ENCODE measurements at places on chromosomes 11 and 22.

DNA sequence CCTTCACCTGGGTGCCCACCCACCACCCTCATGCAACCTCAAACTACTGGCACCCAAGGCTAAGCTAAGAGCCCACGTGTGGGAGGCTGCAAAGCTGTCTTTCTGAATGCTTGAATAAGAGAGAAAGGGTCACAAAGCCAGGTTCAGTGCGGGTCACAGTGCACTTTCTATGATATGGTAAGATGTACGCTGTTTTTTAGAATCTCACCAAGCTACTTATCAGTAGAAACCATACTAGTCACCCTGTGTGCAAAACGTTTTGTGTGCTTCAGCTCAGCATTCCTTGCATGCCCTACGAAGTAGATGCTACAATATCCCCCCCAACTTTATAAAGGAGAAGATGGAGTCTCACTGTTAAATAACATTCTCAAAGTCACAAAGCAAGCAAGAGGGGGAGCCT, 14.9 kb downstream of the P2RX3 start:
- no peak for DNase-seq

DNA sequence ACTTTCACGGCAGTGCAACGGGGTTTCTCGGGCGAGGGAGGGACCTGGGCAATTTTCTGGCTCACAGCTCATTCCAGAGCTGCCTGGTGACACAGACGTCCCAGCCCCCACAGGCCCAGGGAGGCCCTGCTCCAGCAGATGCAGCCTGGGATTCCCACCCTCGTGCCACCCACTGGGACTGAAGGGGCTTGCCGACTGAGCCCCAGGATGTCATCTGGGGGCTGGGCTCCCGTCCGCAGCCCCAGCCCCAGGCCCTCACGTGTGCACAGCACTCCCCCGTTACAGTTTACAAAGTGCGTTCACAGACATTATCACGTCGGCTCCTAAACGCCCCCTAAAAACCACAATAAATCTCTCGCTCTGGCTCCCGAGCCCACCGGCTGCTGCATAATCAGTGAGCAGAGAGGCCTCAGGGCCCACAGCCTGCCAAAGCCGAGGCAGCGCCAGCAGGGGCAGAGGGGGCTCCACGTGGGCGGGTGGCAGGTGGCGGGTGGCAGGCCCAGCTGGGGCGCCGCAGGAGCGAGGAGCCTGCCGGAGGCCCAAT, 76.9 kb upstream of the TCF20 start:
- DNase-seq, result no peak

DNA sequence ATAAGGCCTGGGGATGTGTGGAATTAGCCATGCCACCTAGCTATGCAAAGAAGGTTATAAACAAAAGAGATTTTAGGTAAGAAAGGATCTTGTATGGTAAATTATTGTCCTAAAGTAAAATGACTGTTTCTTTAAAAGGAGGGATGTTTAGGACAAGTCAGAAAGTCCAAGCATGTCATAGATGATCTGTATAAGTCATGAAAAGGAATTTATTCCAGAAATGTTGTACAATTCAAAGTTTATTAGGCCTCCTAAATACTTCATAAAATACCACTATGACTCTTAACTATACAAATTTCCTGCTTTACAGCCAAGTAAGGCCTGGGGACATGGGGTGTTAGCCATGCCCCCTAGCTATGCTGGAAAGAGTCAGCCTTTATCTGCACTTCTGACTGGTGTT, 22.7 kb downstream of the OR5A2 start:
- no peak for DNase-seq

DNA sequence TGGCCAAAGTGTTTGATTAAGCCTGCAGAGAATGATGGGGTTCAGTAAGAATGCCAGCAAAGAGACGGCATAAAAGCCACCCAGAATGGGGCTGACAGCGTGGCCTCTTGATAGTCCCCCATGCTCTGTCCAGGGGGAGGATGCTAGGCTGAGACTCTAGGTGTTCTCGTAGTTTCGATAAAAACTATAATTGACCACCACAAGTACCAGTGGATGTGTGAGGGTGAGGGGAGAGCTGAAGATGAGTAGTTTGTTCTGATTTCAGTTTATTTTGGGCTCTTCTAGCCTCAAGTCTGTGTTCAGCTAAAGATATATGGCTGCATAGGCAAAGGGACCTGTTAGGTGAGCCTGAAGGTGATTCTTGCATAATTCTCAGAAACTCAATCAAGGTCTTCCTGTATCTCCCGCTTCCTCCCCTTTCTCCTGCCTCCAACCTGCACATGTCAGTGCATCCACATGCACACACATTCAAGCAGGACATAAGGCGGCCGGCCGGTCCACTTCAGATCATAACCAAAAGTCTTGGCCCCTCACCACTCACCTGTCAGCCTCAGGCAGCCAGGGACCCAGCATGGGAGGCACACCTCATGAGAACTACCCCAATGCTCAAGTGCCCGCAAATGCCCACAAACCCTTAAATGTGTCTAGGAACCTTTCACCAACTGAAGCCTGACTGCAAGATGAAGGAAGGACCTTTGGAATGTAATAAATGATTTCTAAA, 31.2 kb downstream of the FLI1 start:
- DNase-seq, result no peak

DNA sequence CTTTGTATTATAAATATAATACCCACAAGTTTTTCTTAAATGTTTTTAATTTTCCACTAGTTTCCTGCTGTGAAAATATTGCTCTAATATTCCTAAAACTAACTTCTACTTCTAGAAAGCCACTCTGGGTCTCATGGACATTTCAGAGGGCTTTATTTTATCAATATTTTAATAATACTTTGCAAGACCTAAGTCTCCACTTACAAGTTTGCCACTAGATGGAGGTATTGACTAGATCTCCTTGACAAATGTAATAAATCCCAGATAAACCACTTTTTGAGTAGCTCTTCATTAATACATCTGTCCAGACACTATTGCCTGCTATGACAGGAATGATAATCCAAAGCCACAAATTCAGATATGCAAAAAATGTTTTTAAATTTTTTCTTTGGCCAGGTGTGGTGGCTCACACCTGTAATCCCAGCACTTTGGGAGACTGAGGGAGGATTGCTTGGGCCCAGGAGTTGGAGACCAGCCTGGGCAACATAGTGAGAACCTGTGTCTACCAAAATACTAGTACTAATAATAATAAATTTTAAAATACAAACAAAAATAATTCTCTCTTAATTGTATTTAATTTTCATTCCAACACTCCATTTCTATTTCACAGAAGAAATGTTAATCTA, 3.5 kb upstream of the ACAT1 start:
- no peak for DNase-seq

GRCh38 chr22:20090730-20091240, 10.7 kb downstream of the DGCR8 start:
- DNase-seq, result no peak

DNA sequence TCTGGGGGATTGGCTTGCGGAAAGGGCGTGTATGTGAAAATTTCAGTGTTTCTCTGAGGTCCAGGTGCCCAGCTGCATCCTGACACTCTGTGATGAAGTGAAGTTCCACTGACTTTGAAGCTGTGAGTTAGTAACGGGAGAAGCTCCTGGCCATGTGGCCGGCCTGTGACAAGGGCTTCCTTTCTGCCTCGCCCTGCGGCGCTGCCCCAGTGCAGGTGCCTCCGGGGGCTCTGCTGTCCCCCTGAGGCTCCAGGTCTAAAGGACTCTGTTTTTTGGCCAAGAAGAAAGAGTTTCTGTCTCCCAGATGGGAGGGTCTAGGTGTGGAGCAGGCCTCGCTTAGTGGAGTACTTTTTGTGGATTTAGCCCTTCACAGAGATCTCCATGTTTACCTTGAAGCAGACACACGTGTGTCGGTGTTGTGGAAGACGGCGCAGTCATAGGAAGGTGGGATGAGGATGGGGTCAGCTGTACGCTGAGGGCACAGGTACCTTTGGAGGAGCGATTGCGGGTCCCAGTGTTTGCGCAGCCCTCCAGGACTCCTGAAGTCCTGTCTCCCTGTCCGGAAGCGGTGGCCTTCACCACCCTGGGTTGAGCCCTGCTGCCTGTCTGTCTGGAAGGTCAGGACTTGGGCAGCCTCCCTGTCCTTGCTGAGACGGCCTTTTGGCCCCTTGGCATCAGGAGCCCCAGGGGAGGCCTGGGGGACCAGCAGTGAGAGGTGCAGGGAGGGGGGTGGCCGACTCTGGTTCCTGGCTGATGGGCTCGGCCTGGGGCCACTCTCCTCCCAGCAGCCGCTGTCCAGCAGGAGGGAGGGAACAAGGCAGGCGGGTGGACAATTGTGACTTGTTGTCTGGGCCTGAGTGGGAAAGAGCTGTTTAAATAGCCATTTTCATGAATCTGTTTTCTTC, 1249.3 kb downstream of the BRD1 start:
- no peak for DNase-seq

DNA sequence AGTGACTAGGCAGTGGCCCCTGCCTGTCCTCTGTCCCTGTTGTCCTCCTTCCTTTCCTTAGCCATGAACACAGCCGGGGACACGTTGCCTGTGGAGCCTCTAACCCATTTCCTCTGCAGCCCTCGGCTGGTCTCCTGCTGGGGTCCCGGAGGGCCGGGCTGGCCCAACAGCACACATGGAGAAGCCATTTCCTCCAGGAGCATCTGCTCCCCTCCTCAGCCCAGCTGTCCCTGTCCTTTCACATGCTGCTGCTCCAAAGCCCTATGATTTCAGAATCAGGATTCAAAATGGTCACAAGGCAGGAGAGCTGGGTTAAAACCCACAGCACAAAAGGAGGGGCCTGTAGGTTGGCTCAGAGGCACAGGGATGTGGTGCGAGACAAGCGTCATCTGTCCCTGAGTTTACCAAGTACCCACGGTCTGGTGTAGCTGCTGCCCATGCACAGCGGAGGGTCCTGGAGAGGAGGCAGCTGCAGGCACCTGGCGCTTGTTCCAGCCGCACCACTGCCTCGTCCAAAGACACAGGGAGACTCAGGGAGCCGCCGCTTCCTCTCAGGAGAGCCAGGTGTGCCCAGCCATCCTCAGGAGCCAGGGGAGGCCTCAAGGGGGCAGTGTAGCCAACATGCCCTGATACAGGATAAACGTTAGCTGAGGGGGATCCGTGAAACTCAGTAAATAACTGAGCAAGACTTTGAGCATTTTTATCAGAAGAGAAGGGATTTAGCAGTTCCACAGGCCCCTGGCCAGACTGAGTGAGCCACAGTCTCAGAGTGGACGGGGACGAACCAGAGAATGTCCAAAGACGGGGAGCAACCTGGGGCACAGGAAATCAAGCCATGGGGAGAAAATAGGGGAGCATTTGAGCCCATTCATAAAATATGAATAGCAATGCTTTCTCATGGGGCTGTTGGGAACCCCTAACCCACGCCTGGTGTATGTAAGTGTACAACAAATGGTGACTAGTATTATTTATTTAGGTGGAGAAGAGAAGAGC, 3.9 kb upstream of the VSIG10L2 start:
- no peak for DNase-seq

GRCh38 chr22:32854351-32854804, 52.9 kb downstream of the TIMP3 start:
- DNase-seq, result no peak

DNA sequence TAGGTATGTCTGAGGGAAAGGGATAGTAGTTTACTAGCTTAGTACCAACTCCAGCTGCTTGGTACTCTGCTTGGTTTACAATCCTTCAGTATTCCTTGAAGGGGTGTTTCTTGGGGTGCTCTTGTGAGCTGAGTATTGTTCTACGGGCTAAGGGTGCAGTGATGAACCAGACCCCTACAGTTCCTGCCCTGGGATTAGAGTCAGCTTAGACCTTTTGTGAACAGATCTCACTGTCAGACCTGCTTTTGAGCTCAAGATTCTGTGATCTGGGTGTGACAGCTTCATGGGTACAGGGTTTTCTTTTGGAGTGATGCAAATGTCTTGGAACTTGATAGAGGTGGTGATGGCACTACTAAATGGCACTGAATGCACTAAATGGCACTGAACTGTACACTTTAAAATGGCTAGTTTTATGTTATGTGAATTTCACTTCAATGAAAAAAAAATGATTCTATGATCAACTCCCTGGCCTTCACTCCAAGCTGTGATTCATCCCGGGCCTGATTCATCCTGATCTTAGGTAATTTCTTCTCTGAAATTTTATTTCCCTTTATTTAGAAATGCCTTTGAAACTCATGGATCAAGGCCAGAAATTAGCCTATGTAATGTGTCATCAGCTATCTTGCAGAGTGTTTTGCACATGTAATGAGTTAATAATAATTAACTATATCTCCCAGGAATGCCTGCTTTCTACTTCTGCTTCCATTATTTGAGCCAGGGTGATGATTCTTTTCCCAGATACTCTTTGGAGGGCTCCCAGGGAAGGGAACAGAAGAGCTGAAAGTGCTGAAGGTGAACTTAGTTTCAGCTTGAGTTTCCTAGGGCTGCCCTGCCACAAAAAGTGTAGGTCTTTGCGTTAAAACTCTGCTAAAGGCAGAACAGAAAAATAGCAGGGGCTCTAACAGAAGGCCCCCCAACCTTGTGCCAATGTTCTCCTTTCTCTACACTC, 87.9 kb downstream of the NCAM1 start:
- DNase-seq, result no peak

DNA sequence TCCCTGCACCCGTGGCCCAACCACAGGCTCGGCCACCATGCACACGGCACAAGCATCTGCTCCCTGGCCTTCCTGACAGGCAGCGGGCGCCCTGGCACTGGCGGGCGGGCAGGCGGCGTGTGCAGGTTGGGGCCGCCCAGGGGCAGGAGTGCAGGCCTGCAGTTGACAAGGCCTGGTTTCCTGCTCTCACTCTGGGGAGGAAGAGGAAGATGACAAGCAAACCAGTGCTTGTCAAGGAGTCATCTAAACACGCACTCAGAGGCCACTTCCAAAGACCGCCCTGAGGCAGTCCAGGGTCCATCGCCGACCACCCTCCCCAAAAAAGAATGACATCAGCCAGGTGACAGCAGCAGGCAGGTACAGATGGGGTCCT, 65.3 kb upstream of the LINC01488 start:
- DNase-seq, result no peak

- DNase-seq, result no peak
Measured at GRCh38 chr11:33646168-33646567, 54.5 kb downstream of the C11orf91 start.

GRCh38 chr11:70713988-70714665, 315.8 kb downstream of the CTTN start:
- no peak for DNase-seq

DNA sequence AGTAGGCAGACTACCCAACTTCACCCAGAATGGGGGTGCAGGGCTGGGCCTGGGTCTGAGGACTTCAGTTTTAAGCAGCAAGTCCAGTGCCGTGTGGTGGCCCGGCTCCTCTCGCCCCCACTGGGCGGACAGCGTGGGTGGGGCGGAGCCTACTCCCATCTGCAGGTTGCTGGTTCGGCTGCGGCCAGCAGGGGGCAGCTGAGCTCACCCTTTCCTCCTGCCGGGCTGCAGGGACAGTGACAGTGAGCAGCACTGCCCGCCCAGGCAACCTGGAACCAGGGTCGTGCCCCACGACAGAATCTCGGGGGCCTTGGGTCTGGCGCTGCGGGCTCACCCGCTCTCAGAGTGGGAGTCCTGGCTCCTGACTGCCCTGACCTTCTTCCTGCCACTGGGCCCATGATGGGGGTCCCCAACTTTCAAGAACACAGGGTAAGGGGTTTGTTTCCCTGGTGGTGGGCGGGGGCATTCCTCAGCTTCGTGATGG, 6.2 kb upstream of the NEAT1 start:
- DNase-seq, result peak; percentile 94

Measured in central memory CD8-positive, alpha-beta T cell (primary cell).